ENCODE measurements at places on chromosomes 1 and 21.

DNA sequence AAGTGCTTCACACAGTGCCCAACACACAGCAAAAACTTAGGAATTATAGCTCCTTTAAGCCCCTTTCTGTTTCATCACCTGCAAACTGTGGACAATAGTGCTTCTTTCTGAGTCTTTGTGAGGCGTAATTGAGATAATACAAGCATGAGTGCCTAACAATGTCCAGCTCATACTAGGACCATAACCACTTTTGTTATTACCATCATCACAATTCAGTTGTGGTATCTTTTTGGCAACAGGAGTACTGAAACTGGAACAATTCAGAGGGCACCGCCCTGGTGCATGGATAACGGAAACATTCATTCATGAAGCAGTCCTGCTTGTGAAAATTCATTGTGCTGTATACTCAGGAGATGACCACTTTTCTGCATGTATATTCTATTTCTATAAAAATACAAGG, 18.2 kb downstream of the DNAJC11 start:
- H3K4me1 ChIP-seq, result no peaks in the 10 kb centered on the region
- H3K36me3 ChIP-seq, result no peaks in the 10 kb centered on the region
- H3K27me3 ChIP-seq, result no peaks in the 10 kb centered on the region
- no peak overlapping the region for H3K27ac ChIP-seq
- H3K4me3 ChIP-seq, result no peak overlapping the region
- DNase-seq, result no peak

- no peak for DNase-seq
- H3K4me3 ChIP-seq, result no peak overlapping the region
Observed at GRCh38 chr1:54553602-54554313, 5.7 kb downstream of the ACOT11 start.

GRCh38 chr21:32044205-32045180, 171.7 kb downstream of the HUNK start:
- no peaks in the 10 kb centered on the region for H3K36me3 ChIP-seq
- H3K27me3 ChIP-seq, result peaks cover 2% of the 10 kb centered on the region
- DNase-seq, result no peak
- no peak overlapping the region for H3K4me3 ChIP-seq
- H3K4me1 ChIP-seq, result no peaks in the 10 kb centered on the region

DNA sequence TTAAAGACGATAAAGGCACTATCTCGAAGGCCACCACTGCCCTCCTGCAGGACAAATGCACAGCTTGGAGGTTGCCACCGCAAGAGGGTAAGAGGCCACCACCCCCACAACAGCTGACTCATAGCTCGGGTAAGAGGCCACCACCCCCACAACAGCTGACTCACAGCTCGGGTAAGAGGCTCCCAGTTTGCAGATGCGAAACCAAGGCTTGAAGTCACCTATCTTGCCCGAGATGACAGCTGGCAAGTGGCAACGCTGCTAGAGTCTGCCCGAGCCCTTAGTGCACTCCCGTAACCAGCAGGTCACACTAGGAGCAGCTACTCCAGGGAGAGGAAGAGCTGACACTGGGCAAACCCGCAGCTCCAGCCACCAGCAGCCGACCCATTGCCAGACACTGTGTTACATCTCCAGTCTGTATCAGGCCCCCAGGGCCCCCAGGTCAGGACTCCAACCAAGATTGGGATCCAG, 17.1 kb upstream of the SPSB1 start:
- no peak overlapping the region for H3K27ac ChIP-seq
- H3K4me1 ChIP-seq, result peaks cover 15% of the 10 kb centered on the region
- H3K36me3 ChIP-seq, result peaks cover 5% of the 10 kb centered on the region
- no peak for DNase-seq
- no peaks in the 10 kb centered on the region for H3K27me3 ChIP-seq

GRCh38 chr21:15455819-15456462, 273.8 kb upstream of the USP25 start:
- H3K27ac ChIP-seq, result no peak overlapping the region
- no peaks in the 10 kb centered on the region for H3K4me1 ChIP-seq
- no peak overlapping the region for H3K4me3 ChIP-seq
- H3K36me3 ChIP-seq, result no peaks in the 10 kb centered on the region
- H3K27me3 ChIP-seq, result no peaks in the 10 kb centered on the region

DNA sequence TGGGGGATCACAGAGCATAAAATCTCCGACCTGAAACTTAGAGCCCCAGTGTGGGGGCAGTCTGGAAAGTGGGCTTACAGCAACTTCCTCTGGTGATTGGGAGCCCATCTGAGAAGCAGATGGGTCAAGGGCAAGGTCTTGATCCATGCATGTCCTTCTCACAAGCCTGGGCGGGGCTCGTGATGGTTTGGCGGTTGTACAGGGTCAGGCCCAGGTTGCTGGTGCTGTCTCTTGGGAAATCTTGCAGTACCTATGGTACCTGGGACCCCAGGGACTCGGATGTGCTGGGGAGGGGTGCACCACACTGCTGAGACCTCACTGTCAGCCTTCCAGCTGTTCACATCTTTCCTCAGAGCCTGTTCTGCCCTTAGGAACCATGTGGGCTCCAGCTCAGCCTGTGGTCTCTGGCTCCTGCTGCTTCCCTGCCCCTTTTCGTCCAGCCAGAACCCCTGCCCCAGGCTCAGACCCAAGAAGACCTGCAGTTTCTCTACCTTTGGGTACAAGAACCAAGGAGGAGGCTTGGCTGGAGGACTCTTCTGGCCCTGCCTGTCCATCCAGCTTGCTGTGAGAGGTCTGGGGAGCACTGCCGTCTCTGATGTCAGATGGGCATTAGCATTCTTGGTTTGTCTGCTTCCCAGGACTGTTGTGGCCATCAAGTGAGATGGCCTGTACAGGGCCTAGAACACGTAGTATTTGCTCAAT, 24.5 kb downstream of the WNT4 start:
- H3K27ac ChIP-seq, result no peak overlapping the region
- no peaks in the 10 kb centered on the region for H3K4me1 ChIP-seq
- no peak overlapping the region for H3K4me3 ChIP-seq
- no peaks in the 10 kb centered on the region for H3K27me3 ChIP-seq
- H3K36me3 ChIP-seq, result peaks cover 15% of the 10 kb centered on the region
- no peak for DNase-seq

DNA sequence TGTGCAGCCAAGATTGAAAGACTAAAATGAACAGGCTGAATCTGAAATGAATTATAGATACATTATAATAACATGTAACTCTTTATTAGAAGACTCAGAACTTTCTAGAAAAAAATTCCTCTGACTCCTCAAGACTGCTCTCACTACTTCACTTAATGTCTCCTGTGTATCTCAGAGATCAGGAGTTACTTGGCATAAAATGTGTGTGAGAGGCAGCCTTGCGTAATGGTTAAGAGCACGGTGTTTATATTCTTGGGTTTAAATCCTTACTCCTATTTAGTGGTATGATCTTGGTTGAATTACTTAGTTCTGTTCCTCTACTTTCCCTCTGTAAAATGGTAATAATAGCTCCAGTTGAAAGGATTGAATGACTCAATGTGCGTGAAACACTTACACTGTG, 634.9 kb downstream of the LTN1 start:
- no peaks in the 10 kb centered on the region for H3K27me3 ChIP-seq
- no peaks in the 10 kb centered on the region for H3K36me3 ChIP-seq
- H3K4me3 ChIP-seq, result no peak overlapping the region
- H3K4me1 ChIP-seq, result no peaks in the 10 kb centered on the region

DNA sequence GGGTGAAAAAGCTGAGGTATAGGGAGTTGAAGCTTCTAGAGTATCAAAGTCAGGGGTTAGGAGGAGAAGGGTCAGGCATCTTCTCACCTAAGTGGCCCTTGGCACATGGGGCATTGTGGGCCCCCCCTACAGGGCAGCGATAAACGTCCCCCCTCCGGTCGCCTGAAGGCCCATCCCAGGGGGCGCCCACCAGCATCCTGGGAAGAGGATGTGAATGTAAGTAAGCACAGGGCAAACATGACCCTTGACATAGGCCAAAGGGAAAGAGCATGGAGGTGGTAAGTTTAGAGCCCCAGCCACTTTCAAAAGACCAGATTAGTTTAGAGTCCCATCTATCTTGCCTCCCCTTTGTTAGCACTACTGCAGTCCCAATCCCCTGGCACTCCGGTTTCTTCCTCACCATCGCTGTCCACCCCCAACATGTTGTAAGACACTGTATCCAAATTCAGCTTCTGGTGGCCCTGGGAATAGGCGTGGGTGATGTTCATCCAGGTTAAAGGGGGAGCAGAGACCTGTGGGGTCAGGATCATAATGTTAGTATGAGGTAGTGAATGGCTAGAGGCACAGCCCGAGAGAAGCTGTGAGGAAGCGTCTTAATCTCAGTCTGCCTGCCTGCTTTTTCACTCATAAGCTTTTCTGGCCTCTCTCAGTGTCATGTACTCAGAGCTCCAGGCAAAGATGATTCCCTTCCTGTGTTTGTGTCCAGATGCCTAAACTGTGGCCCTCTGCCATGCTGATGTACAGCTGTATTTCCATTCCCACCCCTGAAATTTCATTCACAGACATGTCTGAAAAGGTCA, 2.7 kb downstream of the ITGA10 start:
- no peak for DNase-seq
- H3K4me3 ChIP-seq, result no peak overlapping the region
- peaks cover 16% of the 10 kb centered on the region for H3K36me3 ChIP-seq
- no peaks in the 10 kb centered on the region for H3K27me3 ChIP-seq

DNA sequence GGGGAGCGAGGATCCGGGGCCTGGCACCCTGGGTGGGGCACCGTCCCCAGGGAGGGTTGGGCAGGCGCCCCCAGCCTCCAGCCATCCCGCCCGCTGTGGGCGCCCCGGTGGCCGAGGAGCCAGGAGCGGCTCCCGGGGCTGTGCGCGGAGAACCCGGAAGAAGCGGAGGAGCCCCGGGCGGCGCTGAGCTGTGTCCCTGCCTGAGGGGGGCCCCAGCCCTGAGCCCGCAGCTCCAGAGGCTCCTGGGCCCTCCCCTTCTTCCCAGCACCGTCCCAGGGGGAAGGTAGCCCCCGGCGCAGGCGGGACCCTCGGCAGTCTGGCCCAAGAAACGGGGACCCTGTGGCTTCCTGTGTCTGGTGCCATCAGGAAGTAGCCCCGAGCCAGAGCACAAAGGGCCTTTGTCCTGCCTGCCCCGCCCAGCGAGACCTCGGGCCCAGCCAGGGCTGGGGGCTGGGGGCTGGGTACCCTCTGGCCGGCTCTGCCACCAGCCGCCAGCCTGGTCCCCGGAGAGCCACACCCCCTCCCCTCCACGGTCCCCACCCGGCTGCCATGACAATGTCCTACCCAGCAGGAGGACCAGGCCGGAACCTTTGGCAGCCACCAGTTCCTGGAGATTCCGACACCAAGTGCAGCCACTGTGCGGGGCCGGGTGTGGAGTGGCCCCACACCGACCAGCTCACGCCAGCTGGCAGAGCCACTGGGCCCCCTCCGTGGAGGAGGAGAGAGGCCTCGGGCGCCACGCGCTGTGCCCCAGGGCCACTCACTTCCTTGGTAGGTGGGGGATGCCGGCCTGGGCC, 15.6 kb upstream of the TTLL10 start:
- peak overlapping the region; percentile 91 for H3K4me3 ChIP-seq
- H3K27me3 ChIP-seq, result no peaks in the 10 kb centered on the region
- peaks cover 19% of the 10 kb centered on the region for H3K4me1 ChIP-seq

DNA sequence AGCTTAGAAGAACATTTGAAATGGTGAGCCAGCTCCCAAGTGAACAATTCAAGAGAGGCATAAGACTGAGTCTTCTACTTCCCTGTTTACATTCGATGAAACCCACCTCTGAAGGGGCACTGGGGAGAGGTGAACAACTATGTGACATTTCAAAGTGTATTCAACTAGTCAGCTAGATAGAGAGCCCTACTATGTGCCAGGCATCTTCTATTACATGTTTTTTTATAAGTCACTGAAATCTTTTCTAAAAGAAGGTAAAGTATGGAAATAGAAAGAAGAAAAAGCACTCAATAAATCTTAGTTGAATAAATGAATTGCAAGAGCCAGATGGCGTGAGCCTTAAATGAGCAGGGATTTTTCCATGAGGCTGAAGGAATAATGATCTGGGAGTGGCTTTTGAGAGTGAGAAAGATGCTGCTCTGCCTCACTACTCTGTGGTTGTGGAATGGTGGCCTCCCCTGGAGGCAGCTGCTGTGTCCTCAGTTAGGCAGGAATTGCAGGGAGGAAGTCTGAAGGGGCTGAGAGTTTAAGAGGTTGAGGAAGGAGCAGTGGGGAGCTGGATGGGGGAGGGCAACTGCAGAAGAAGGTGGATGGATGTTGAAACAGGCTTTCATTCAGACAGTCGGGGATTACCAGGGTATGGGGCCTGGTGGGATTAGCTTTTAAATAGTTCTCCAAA, 10.4 kb upstream of the PTPRF start:
- DNase-seq, result no peak
- H3K27ac ChIP-seq, result no peak overlapping the region
- no peaks in the 10 kb centered on the region for H3K36me3 ChIP-seq
- peaks cover 44% of the 10 kb centered on the region for H3K27me3 ChIP-seq
- H3K4me3 ChIP-seq, result no peak overlapping the region

- H3K27ac ChIP-seq, result no peak overlapping the region
- H3K36me3 ChIP-seq, result no peaks in the 10 kb centered on the region
- no peak overlapping the region for H3K4me3 ChIP-seq
- no peak for DNase-seq
- H3K4me1 ChIP-seq, result no peaks in the 10 kb centered on the region
Observed at GRCh38 chr1:230463760-230464159, 37.6 kb upstream of the PGBD5 start.

- no peak overlapping the region for H3K27ac ChIP-seq
- no peaks in the 10 kb centered on the region for H3K36me3 ChIP-seq
- no peaks in the 10 kb centered on the region for H3K27me3 ChIP-seq
- DNase-seq, result no peak
- no peak overlapping the region for H3K4me3 ChIP-seq
- no peaks in the 10 kb centered on the region for H3K4me1 ChIP-seq
Observed at GRCh38 chr1:42439940-42440339, 15.9 kb downstream of the ZMYND12 start.

DNA sequence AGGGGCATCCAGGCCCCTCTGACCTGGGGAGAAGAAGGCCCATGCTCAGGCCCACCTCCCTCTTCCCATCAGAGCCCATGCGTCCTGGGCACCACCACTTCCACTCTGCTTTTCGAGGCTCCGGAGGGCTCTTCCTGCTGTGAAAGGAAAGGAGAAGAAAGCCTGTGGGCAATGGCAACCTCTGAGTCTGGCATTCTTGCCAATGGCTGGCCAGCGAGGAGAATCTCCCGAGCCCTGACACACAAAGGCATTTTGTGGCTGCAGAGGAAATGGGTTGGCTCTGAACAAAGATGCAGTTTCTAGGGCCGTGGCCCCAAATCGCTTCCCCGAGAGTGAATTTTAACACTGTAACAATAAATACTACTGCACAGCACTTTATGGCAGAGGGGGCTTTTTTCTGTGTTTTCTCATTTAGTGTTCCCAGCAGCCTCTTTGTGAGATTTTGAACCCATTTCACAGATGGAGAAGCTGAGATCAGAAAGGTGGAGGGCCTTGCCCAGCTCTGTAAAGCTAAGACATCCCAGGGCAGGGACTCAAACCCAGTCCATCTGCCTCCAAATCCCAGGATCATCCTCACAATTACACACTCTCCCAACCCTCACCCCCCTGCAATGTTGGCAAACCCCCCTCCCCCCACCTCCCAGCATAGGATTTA, 35.7 kb upstream of the TMEM51 start:
- H3K36me3 ChIP-seq, result no peaks in the 10 kb centered on the region
- peaks cover 33% of the 10 kb centered on the region for H3K27me3 ChIP-seq
- DNase-seq, result no peak
- H3K4me1 ChIP-seq, result no peaks in the 10 kb centered on the region
